ENCODE measurements at places on chromosomes 3 and 15.
A peak's percentile ranks its signal among the peaks of the same experiment; 100 is the strongest.

DNA sequence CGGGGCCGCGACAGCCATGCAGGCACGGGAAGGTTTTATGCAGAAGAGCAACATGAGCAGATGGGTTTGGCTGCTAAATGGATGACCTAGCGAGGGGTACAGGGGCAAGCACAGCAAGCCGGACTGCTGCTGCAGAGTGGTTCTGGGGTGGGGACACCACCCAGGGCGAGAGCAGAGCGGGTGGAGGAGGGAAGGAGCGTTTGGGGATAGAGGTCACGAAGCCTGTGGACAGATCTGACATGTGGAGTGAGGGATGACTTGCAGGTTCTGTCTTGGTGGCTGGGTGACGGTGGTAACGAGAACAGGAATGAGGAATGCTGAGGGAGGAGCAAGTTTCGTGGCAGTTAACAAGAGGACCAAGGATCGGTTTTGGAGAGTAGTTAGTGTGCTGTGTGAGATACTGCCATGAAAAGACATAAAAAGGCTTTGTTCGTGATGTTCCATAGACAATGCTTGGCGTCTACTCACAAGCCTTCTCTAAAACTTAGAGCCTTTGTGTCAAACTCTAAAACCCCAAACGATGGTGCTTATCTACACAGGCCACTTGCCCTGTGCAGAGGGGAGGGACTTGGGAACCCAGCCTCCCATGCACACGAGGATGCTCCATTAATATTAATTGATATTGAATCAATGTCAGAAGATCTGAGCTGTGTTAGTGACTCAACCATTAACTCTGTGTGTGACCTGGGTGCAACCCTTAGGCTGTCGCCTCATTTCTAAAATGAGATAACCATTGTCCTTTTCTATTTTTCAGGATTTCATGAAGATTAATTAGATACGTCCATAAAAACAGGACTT is 132.7 kb upstream of the SLC2A2 start:
- no peak for DNase-seq

DNA sequence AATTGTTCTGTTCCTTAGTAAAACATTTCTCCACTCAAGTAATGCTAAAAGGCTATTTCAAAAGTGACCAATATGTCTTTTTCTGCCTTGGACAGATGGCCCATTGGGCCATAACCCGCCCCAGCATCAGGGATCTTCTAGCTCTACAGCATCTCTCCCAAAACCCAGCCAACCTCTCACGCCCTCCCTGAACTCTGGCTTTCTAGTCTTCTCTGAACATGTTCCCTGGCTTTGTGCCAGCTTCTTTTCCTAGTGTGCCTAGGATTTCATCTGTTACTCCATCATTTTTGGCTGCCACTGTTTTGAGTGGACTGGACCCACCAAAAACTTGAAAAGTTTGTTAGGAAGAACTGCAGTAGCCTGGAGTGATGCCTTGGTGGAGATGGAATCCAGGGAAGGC is 30.7 kb downstream of the TRPM1 start:
- DNase-seq, result no peak

DNA sequence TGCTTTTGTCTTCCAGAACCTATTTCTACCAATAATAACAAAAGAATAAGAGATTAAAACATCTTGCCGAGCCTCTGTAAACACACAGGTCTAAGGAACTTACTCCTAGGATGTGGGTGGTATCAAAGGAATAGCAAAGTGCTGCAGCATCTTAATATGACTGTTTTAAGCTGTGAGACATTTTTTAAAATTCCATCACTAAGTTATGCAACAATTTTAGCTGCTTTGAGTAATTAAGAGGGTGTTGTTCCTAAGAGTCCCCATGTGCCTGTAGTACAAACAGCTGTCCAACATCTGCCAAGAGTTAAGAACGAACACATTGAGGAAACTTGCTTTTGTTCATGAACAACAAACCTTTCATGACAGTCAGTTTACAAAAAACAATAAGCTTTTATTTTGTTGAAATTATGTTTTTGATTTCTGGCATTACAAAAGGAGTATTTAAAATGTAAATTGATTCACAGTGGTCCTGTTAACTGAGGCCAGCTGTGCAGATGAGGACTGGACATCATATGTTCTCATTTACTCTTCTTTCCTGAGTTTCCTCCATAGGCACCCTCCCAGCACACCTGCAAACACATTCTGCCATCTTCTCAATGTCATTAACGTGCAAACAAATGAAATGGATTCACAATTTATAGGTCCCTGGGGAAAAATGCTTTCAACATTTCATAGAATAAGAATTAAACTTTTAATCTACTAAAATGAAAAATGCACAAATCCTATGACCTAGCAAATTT is 337.3 kb upstream of the ARHGEF26 start:
- peak; percentile 21 for DNase-seq

GRCh38 chr3:98574132-98574531 is 19.3 kb downstream of the CPOX start:
- DNase-seq, result no peak
